ENCODE measurements at places on chromosomes 1 and 21. TPM values are rescaled to one million over a fixed set of nuclear protein-coding genes. Genes with fewer than 3 reads are reported as not detected.

- DNase-seq, result peak; percentile 39
Observed at GRCh38 chr1:233518344-233518743, 95.6 kb upstream of the KCNK1 start.

- DNase-seq, result no peak
Observed at GRCh38 chr21:41582298-41582840, 74.4 kb upstream of the TMPRSS2 start.

GRCh38 chr1:153565529-153566374 is at the start of gene S100A2:
Gene S100A2, minus strand, starts transcription at chr1:153565844. Its CDS starts 1,967 bp downstream, at chr1:153563877.
- peak; percentile 95 for DNase-seq

Gene RIPK4
- total RNA-seq, result 16.5 TPM

Gene FCMR
- 1.3 TPM for total RNA-seq

GRCh38 chr1:247077213-247077612 is 1.4 kb downstream of the ZNF670 start:
- DNase-seq, result no peak

Gene CELA2A
- not detected for total RNA-seq

GRCh38 chr1:10649517-10650201 is 146.8 kb downstream of the CASZ1 start:
- no peak for DNase-seq

All from H4 (cell line).